ENCODE measurements at places on chromosomes 12 and 14.

DNA sequence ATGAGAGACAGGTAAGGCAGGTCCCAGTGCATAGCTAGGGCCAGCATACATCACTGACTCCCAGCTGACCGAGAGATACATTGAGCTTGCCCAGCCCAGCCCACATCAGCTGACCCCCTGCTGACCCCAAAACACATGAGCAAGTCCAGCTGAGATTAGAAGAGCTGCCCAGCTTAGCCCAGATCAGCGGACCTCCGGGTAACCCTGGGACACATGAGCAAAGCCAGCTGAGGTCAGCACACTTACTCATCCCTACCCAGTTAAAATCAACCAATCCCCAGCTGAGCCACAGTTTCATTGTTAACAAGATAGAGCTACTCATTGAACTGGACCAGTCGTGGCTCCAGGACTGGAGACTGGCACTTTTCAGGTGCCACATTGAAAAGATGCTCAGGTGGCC is 21.8 kb upstream of the FBXO34 start:
- no peak for DNase-seq

DNA sequence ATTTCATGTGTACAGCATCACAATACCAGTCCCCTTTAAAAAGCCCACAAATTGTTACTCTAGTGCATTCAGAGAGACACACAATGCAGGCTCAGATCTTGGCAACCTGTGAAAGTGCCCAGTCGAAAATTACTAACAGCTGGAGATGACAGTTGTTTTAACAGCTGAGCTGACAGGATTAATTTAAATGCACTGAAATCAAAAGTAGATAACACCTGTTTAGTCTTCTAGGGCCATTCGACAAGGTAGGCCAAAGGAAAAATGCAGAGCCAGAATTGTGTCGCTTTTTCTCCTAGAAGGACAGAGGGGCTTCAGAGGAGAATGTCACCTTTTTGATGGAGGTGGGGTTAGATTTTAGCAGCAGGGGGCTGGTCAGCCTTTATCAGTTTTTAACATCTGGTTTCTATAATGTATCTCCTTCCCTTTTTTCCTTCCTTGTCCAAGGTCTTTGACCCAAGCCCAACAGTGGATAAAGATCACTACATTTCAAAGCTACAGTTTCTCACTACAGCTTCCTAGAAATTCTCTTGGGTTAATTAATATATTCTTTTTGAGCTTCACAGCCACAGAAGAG is 139.1 kb downstream of the SOX5 start:
- DNase-seq, result no peak

DNA sequence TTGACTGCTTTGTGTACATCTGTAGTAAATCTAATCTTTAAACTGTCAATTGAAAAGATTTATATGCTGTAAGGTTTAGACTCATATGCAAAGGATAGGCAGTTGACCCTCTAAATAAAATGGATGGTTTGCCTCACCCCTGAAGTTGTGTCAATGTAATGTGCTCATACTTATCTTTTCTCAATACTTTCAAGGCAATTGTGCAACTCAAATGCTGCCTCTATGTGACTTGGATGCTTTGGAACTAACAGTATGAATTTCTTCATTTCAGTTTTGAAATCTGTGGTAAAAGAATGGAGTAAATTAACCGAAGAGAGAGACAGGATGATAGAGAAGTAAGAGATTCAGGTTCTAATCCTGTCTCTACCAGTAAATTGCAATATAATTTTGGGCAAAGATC is 9.7 kb downstream of the PDE6H start:
- no peak for DNase-seq

- DNase-seq, result no peak
Observed at GRCh38 chr14:81446279-81447007, 46.3 kb upstream of the STON2 start.

Measured in mesenteric fat pad (tissue), 1 donor.